ENCODE measurements at places on chromosomes 4 and X.

DNA sequence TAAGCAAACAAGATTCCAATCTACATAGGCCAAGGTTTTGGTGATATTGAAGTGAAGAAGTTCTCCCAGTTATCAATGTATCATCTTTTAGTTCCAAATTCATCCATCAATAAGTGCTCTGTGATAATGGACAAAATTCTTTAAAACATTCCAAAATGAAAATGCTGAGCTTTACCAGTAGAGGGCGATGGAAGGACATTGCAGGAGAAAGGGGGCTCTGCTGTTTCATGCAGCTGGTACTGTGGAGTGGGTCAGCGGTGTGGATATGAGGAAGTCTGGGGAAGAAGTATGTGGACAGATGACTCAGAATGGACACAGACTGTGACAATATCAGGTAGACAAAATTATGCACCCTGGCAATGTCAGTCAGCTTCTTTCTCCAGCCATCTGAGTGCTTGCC lies 46.6 kb upstream of the HS6ST2 start:
- DNase-seq, result peak; percentile 5

DNA sequence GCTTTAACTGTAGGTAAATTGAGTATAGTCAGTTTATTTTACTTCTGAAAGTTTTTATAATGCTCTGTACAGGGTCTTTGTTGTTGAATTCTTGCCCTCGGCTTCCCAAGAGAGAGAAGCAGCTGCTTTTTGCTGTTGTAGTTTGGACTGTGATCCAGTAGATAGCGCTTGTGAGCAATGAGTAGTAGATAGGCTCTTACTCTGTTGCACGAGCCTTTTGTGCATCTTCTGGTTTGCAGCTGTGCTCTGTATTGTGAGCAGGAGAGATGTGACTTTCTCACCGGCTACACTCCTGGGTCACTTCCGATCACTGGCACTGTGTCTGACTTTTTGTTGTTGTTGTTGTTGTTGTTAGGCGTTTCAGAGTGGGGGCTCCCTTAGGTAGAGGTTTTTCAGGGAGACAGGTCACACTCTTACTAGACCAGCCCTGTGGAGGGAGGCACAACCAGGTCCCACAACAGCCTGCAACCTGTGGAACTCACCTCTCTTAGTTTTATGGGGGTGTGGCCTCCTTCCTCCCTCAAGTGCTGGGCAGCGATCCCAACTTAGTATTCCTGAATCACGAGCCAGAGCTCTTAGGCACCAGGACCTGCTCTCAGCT lies 822.1 kb upstream of the GALNTL6 start:
- peak; percentile 2 for DNase-seq

- DNase-seq, result no peak
These were observed 48.5 kb downstream of the KLHL8 start for GRCh38 chr4:87171944-87172343.

GRCh38 chr4:122661176-122662160 lies 40.6 kb upstream of the IL21 start:
- no peak for DNase-seq

- no peak for DNase-seq
These were observed 5.8 kb upstream of the TMEM271 start for GRCh38 chr4:581753-582361.

- peak; percentile 19 for DNase-seq
These were observed 137.4 kb downstream of the DKK2 start for GRCh38 chr4:106898621-106899230.

GRCh38 chrX:39755143-39756032 lies 342.4 kb downstream of the BCOR start:
- no peak for DNase-seq

- no peak for DNase-seq
These were observed 23.9 kb downstream of the PRDM8 start for GRCh38 chr4:80221161-80221560.

- no peak for DNase-seq
These were observed 46.3 kb downstream of the STARD8 start for GRCh38 chrX:68693481-68694434.
